Activated T-cell treated with anti-CD3 and anti-CD28 coated beads, Interleukin-2, amount 50 U/mL, for 24 hours (primary cell): ENCODE measurements at places on chromosomes 12 and 14.

- H3K27me3 ChIP-seq, result no peaks in the 10 kb centered on the region
- no peak for DNase-seq
- H3K4me1 ChIP-seq, result peaks cover 15% of the 10 kb centered on the region
- H3K4me3 ChIP-seq, result no peak overlapping the region
Measured at GRCh38 chr12:108816652-108817335, 40.6 kb downstream of the SSH1 start.

DNA sequence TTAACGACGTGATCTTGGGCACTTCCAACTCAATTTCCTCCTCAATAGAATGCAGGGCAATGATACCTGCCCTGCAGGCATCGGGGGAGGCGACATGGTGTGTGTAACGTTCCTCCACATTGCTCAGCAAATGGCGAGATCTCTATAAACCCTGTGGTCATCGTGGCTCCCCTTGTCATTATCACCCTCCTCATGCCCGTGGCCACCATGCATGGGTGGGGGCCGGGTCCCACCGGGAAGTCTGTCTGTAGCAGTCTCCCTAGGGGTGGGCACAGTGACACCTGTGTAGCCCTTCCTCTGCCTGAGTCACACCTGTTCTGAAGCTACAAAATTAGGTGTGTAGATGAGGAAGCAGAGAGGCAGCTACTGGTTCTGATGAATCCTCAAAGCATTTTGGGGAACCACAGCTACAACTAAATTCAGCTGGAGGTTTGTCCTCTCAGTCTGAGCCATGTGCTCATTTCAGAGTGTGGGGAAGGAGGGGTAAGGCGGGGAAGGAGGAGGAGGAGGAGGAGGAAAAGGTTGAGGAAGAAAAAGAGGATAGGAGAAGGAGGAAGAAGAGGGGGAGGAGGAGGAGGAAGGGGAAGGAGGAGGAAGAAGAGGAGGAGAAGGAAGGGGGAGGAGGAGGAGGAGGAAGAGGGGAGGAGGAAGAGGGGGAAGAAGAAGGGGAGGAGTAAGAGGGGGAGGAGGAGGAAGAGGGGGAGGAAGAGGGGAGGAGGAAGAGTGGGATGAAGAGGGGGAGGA is 11.0 kb upstream of the CACNA2D4 start:
- no peaks in the 10 kb centered on the region for H3K36me3 ChIP-seq
- peaks cover 11% of the 10 kb centered on the region for H3K4me1 ChIP-seq
- H3K27ac ChIP-seq, result no peak overlapping the region
- H3K4me3 ChIP-seq, result no peak overlapping the region
- DNase-seq, result peak; percentile 11

DNA sequence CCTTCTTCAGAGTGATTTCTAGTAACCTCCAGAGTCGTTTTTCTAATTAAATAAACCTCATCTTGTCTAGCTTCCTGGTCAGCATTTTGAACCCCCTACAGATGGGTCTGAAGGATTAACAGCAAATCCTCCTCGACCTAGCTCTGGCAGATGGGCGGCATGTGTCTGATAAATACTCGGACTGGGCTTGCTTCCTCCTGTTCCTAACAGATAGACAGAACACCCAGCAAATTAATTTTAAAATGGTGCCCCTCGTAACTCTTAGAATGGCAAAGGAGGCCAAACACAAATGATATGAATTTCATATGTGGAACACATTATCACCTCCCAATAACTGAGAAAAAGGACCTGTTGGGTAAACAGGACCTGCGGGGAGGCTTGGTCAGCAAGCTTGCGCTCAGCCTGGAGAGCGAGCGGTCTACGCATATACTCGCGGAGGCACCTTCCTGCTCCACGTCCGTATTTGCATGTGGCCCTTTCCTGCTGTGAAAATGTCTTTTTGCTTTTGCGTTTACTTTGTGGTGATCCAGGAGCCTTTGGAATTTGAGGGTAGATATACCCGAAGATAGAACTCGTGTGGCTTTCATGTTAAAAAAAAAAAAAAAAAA is 79.6 kb downstream of the OTX2 start:
- no peaks in the 10 kb centered on the region for H3K4me1 ChIP-seq
- no peaks in the 10 kb centered on the region for H3K36me3 ChIP-seq
- DNase-seq, result no peak
- H3K27ac ChIP-seq, result no peak overlapping the region

- no peak overlapping the region for H3K4me3 ChIP-seq
- H3K27me3 ChIP-seq, result peaks cover 10% of the 10 kb centered on the region
- H3K27ac ChIP-seq, result no peak overlapping the region
- no peaks in the 10 kb centered on the region for H3K36me3 ChIP-seq
- H3K4me1 ChIP-seq, result no peaks in the 10 kb centered on the region
Measured at GRCh38 chr12:48454667-48455066, 17.7 kb upstream of the ANP32D start.

GRCh38 chr14:62528296-62528695 is 517.0 kb downstream of the KCNH5 start:
- H3K4me3 ChIP-seq, result no peak overlapping the region
- no peak for DNase-seq
- H3K36me3 ChIP-seq, result no peaks in the 10 kb centered on the region
- H3K27ac ChIP-seq, result no peak overlapping the region

- no peak for DNase-seq
- H3K4me1 ChIP-seq, result no peaks in the 10 kb centered on the region
- no peaks in the 10 kb centered on the region for H3K27me3 ChIP-seq
- H3K36me3 ChIP-seq, result no peaks in the 10 kb centered on the region
Measured at GRCh38 chr12:63521706-63522105, 146.6 kb downstream of the DPY19L2 start.

- peaks cover 48% of the 10 kb centered on the region for H3K36me3 ChIP-seq
- peaks cover 54% of the 10 kb centered on the region for H3K4me1 ChIP-seq
- peak overlapping the region; percentile 90 for H3K27ac ChIP-seq
- H3K27me3 ChIP-seq, result no peaks in the 10 kb centered on the region
- peak overlapping the region; percentile 64 for H3K4me3 ChIP-seq
- DNase-seq, result peak; percentile 57
Measured at GRCh38 chr12:9751204-9752144, 9.2 kb downstream of the CD69 start.

- H3K27me3 ChIP-seq, result no peaks in the 10 kb centered on the region
- peaks cover 67% of the 10 kb centered on the region for H3K4me1 ChIP-seq
- no peak overlapping the region for H3K4me3 ChIP-seq
- no peak overlapping the region for H3K27ac ChIP-seq
- DNase-seq, result no peak
- peaks cover 38% of the 10 kb centered on the region for H3K36me3 ChIP-seq
Measured at GRCh38 chr14:55592436-55592835, 12.4 kb downstream of the KTN1 start.

DNA sequence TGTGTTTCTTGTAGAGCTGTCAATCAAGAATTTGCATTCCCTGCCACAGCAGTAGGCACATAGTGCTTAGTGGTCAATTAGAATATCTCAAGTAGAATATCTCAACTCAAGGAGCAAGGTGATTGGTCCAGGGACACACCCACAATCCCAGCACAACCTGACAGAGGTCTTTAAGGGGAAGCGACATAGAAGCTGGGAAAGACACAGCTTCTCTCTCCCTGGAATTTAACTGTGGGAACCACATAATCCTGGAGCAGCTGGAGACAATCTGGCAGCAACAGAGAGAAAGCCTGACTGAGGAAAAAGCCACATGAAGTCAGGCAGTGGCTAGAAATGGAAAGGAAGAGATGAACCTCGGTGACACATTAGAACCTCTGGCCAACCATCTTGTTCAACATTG is 85.7 kb upstream of the LMO3 start:
- no peak overlapping the region for H3K4me3 ChIP-seq
- no peak for DNase-seq
- H3K36me3 ChIP-seq, result no peaks in the 10 kb centered on the region
- H3K4me1 ChIP-seq, result no peaks in the 10 kb centered on the region

DNA sequence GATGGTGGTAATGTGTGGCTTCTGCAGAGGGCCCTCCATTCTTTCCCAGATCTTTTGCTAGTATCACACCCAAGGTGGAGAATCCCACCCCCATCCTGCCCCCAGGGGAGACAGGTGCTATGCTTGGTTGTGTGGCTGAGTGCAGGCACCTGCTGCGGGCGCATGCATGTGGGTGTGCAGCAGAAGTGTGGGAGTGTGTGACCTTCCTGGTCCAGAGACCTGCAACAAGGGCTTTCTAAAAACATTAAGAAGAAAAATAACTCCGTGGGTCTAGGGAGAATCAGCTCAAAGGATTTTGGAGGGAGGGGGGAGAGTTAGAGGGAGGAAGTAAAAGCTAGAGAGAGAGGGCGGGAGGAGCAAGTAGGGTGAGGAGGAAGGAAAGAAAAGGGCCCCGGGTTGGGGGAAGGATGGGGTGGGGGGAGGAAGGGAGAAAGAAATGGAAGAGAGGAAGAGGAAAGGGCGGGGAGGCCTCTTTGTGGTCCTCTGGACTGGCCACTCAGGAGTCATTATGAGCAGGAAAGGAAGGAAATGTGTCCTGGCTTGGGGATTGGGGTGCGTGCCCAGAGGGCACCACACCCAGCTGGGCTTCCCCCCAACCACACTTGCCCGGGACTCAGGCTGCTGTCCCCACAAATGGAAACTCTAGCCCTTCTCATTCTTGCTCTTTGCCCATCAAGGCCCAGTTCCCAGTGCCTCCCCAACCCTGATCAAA is 3.1 kb upstream of the FIGNL2 start:
- no peak overlapping the region for H3K27ac ChIP-seq
- H3K36me3 ChIP-seq, result no peaks in the 10 kb centered on the region
- peaks cover 9% of the 10 kb centered on the region for H3K4me1 ChIP-seq
- H3K27me3 ChIP-seq, result peaks cover 27% of the 10 kb centered on the region
- no peak for DNase-seq

DNA sequence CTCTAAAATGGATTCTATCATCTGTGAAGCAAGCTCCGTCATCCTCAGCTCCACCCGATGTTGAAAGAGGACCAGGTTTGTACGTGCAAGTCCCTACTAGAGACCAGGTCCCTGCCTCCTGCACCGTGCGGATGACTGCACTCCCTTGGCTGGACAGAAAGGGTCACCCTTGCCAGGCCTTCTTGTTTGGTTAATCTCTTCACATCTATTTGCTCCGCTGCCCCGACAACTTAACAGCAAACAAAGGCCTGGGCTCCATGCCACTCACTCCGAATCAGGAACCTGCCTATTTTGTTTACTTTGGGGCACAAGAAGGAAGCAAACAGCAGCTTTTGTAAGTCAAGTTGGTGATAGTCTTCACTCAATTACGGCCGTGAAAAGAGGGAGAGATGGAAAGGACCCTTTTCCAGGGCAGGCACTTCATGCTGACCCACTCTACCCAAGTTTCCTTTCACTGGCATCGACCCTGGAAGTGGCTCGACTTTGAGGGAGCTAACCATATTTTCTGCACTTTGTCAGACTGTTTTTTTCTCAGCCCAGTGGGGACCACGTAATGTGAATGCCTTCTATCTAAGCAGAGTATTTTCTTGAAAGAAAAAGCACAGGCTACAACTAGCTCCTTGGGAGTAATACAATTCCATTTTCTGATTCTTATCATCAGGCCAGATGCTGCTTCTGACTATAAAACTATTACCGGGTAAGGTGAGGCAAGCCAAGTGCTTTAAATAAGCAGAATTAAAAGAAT is 202.6 kb downstream of the FOXN3 start:
- H3K4me1 ChIP-seq, result peaks cover 15% of the 10 kb centered on the region
- peaks cover 46% of the 10 kb centered on the region for H3K36me3 ChIP-seq
- no peak for DNase-seq
- no peak overlapping the region for H3K4me3 ChIP-seq

- no peak for DNase-seq
- H3K27me3 ChIP-seq, result no peaks in the 10 kb centered on the region
- peaks cover 96% of the 10 kb centered on the region for H3K36me3 ChIP-seq
- H3K4me3 ChIP-seq, result no peak overlapping the region
- no peak overlapping the region for H3K27ac ChIP-seq
- H3K4me1 ChIP-seq, result peaks cover 1% of the 10 kb centered on the region
Measured at GRCh38 chr12:112489456-112489855, 70.7 kb downstream of the PTPN11 start.

- peaks cover 68% of the 10 kb centered on the region for H3K36me3 ChIP-seq
- peak; percentile 84 for DNase-seq
- H3K27ac ChIP-seq, result peak overlapping the region; percentile 58
- H3K4me3 ChIP-seq, result no peak overlapping the region
Measured at GRCh38 chr14:68911594-68912227, 67.4 kb downstream of the ACTN1 start.

- peaks cover 19% of the 10 kb centered on the region for H3K36me3 ChIP-seq
- no peak overlapping the region for H3K4me3 ChIP-seq
- H3K27me3 ChIP-seq, result no peaks in the 10 kb centered on the region
- no peak for DNase-seq
- H3K27ac ChIP-seq, result no peak overlapping the region
Measured at GRCh38 chr12:69405566-69405865, 46.0 kb downstream of the YEATS4 start.

DNA sequence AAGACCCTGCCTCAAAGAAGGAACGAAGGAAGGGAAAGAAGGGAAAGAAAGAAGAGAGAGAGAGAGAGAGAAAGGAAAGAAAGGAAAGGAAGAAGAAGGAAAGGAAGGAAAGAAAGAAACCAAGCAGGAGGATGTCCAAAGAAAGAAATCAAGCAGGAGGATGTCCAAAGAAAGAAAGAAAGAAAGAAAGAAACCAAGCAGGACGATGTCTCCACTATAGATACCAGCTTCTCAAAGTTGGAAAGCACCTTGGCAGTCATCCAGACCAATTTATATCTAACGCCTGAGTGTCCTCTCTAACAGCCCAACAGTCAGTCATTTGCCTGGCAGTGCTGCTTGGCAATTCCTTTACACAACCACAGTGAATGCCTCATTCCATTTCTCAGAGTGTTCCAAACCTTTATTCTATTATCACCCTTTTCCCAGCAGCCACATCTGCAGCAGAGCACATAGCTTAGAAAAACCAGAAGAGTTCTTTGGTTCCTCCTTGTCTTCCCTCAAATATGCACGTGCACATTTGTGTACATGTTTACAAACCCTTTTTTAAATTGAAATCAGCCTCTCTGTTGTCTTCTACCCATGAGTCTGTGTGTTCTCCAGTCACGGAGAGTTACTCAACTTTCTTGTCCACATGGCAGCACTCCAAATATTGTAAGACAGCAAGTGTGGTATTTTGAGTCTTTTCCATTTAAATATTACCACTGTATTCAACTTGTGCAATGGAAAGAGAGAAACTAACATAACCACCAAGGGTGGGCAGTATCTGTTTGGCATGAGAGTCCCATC is 138.4 kb downstream of the STXBP6 start:
- no peak overlapping the region for H3K27ac ChIP-seq
- no peak overlapping the region for H3K4me3 ChIP-seq
- peaks cover 30% of the 10 kb centered on the region for H3K27me3 ChIP-seq
- no peak for DNase-seq
- H3K4me1 ChIP-seq, result no peaks in the 10 kb centered on the region
- H3K36me3 ChIP-seq, result no peaks in the 10 kb centered on the region

GRCh38 chr12:112904571-112904970 is 2.2 kb upstream of the OAS1 start:
- DNase-seq, result no peak
- H3K36me3 ChIP-seq, result peaks cover 3% of the 10 kb centered on the region
- H3K4me1 ChIP-seq, result peaks cover 60% of the 10 kb centered on the region

DNA sequence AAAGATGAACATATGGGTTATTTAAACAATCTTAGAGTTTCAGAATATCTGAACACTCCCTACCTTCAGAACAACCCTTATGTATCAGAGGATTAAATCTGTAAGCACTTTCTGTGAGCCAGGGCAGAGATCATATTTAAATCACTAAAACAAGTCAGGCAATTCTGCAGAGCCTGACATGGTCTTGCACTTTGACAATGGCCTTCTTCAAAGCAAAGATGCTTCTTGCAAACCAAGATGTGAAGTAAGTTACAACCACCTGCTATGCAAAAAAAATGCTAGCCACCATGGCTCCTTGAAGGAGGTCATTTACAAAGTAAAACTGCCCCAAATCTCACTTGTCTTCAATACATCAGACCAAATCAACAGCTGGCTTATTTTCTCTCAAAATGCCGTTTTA is 3.2 kb downstream of the PPP1CC start:
- H3K36me3 ChIP-seq, result peaks cover 76% of the 10 kb centered on the region
- H3K27me3 ChIP-seq, result no peaks in the 10 kb centered on the region
- H3K4me3 ChIP-seq, result peak overlapping the region; percentile 99
- peaks cover 68% of the 10 kb centered on the region for H3K4me1 ChIP-seq
